Prostate gland (tissue), 2 donors: ENCODE measurements at places on chromosomes 1 and 21. TPM values are rescaled to one million over a fixed set of nuclear protein-coding genes. Genes with fewer than 3 reads are reported as not detected.

JTB gene
- total RNA-seq = 404 TPM

DNA sequence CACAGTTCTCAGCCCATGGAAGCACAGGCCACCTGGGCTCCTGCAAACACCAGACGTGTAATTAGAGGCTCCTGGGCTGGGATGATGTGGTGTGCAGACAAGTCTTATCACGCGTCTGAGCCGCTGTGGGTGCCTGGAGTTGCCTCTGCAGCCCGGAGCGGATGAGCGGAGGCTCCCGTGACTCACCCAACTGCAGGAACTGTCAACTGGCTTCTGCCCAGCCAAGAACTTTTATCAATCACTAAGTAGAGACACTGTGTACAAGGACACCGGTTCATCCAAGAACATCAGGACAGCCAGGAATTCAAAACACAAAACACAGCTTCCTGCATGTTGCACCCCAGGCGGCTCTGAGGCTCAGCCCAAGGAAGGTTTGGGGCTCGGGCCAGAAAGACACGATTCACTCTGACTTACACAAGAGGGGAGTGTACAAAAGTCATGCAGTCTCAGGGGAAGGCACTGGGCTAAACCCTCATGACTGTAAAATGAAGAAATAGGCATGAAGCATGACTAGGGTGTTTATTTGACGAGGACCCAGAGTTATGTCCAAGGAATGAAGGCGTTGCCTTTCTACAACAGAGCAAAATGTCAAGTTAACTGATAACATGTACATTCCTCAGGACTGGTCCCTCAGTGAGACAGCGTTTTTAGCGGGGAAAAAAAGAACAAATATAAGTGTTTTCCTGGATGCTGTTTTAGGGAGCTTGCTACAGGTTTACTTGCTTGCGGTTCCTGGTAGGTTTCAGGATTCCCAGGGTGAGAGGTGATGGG, 21.1 kb downstream of the ERRFI1 start:
- DNase-seq = peak; percentile 97

DNA sequence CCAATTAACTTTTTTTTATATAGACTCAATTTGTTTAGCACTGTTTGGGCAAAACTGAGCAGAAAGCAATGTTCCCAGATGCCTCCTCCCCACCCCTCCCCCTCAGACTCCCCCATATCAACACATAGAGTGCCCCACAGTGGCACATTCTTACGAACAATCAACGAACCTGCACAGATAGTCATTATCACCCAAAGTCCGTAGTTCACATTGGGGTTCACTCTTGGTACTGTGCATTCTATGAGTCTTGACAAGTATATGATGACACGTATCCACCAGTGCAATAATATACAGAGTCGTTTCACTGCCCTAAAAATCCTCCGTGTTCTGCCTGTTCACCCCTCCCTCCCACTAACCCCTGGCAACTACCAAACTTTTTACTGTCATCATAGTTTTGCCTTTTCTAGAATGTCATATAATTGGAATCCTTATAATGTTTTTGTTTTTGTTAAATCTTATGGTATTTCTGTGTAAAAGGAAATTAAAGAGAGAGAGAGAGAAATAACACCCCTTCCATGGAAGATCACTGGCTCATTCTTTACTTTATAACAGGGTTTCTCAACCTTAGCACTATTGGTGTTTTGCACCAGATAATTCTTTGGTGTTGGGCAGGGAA, 37.2 kb upstream of the HNRNPU start:
- DNase-seq = no peak

GRCh38 chr1:185257950-185258208, 59.2 kb downstream of the IVNS1ABP start:
- no peak for DNase-seq

GRCh38 chr1:12591267-12591938, 26.6 kb downstream of the DHRS3 start:
- peak; percentile 84 for DNase-seq
